ENCODE measurements at places on chromosomes 2 and 18. TPM values are rescaled to one million over a fixed set of nuclear protein-coding genes. Genes with fewer than 3 reads are reported as not detected.

Gene IL1RL2
- not detected for total RNA-seq

Gene LIMS2
- total RNA-seq = 4.9 TPM

Gene WDSUB1
- total RNA-seq = 8.0 TPM

Gene IL1R2
- total RNA-seq = not detected

Gene KLHL29
- 4.3 TPM for total RNA-seq

Gene RUFY4
- not detected for total RNA-seq

Gene SP140
- total RNA-seq = 1.7 TPM

Gene PID1
- 3.3 TPM for total RNA-seq

GRCh38 chr2:227617316-227618230 is at the start of gene SCYGR4:
Gene SCYGR4 (plus strand): TSS chr2:227617498. CDS start chr2:227617498, 0 bp downstream.
- DNase-seq = no peak

DNA sequence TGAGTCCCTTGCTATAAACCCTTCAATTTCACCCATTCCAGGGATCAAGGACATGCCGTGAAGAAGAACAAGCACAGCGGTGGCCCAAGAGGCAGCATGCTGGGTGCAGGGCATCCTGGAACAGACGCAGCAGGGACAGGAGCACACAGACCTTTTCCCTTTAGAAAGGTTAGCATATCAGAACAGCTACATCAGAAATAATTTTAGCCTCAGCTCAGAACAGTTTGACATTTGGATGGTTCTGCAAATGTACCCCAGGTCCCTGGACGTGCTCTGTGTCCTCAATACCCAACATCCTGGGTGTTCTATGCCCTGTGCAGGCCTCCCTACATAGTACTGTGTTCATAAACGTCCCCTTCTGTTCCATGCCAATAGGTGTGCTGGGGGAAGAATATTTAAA is 80.4 kb downstream of the MYOM1 start:
- DNase-seq = no peak

DNA sequence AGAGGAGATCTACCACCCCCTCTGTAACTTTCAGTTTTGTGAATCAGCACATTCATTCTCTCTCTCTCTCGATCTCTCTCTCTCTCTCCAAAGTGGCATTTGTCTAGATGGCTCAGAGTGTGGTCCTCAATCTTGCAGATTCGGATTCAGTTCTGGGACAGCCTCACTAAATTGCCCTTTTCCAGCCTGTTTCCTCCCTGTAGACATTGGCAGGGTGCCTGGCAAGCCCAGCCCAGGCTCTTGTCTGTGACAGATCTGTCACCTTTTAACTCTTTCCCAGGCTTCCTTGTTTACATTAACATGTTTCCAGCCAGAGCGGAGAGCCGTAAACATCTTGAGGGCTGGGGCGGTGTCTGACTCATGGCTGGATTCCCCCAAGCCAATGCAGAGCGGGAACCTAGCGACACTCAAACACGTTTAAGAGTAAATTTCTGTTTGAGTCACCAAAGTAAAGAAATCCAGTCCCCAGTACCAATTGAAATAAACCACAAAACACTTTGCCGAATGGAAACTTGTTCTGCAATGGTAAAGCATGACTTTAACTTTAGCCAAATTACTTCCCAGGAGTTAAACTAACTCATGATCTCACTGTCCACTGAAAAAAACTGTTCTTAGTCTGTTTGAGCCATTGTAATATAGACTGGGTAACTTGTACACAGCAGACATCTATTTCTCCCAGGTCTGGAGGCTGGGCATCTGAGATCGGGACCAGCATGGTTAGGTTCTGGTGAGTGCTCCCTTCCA is 6.6 kb upstream of the CYP27C1 start:
- no peak for DNase-seq

DNA sequence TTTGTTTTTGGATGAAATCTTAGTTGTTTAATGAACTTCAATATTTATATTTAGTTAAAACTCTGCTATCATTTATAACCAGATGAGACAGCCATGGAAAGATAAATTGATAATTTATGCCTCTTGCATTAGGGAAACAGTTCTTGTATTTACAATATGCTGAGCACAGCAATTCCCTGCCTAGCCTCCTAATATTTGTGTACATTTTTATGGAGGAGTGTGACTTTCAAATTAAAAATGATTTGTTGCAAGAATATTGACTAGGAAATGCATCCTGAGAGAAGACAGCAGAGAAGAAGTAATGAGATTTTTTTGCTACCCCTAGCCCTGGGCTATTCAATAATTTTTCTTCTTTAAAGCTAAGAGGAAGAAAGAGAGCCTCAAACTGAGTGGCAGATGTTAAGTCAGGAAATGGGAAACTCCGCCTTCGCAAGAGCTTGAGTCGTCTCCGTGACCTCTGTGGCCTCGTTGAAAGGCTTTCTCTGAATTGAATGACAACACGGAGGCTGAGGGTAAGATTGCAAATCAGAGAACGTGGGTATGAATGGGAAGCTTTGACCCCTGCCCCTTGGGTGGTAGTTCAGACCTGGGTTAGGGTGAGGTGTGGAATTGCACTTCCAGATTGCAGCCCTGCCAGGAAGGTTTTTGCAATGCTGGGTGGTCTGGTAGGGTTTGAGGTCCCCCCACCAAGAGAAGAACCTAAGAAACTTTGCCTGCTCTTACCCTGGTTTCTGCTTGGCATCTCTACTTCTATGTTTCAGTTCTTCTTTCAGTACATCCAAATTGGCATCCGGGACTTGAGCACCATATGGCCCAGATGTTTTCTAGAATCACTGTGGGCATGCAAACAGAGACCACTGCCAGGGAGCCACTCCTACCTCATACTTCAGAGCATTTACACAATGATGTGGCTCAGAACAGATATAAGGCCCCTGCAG is 210.3 kb upstream of the RBMS1 start:
- no peak for DNase-seq

- no peak for DNase-seq
These were observed 479.4 kb upstream of the ZEB2 start for GRCh38 chr2:144999071-144999875.

GRCh38 chr18:24274837-24275236 is 122.8 kb downstream of the OSBPL1A start:
- DNase-seq = no peak

DNA sequence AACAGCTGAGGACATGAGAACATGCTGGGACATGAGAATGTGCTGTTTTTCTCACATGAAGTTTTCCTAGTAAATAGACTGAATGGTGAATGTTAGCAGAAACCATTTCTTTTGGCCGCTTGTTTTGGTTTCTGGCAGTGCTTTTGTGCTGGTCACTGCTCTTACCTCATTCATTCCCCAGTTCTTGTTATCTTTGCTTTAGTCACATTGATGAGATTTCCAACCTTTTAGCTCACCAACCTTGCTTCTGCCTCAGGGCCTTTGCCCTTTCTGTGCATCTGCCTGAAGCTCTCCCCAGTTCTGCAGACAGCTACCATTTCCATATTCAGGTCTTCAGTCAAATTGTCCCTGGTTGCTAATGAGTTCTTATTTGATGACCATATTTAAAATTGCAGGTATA is 91.6 kb downstream of the PTPRM start:
- no peak for DNase-seq

DNA sequence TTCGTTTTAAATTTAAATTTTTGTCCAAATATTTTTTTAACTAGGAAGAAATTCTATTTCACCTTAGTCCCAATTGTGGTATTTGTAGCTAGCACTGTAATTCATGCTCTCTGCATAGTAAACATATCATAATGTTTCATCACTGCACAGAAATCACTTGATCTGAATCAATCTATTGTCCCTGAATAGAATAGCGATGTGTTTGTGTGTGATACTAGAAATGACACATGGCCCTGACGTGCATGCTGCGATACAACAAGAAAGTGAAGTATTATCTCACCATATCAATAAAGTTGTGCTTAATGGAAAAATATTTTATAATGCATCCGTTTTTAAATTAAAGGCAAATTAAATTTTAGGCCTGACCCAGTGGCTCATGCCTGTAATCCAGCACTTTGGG is 10.0 kb downstream of the TTL start:
- DNase-seq = no peak

DNA sequence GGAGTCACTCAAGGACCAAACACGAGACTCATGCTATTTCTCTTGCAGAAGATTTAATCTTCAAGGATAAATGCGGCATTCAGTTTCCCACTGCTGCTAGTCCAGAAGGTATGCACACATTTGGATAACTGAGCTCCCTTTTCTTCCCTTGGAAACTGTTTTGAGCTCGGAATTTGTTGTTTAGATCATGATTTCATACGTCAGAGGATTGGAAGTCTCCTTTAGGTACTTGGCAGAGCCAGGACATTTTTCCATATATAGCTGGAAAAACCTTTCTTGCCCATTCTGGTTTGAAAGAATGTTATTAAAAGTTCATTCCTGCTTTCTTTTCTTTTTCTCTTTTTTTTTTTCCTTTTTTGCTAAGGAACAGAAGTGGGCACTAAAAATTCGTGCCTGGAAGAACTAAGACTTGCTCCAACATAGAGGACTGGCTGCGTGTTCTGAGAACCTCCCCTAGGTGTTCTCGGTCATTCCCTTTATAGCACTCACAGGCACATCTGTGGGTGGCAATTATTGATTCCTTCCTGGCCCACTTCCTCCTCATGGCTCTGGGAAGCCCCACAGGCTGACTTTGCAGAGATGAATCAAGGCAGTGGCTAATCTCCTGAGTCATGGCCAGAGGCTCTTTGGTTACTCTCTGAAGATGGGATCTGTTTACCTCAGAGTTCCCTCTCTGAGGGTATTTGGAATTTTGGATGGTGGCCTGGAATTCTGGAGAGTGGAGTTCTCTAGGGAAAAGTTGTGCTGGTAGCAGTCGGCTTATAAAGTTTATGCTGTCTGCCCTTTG is 104.8 kb downstream of the PLCL1 start:
- DNase-seq = no peak

DNA sequence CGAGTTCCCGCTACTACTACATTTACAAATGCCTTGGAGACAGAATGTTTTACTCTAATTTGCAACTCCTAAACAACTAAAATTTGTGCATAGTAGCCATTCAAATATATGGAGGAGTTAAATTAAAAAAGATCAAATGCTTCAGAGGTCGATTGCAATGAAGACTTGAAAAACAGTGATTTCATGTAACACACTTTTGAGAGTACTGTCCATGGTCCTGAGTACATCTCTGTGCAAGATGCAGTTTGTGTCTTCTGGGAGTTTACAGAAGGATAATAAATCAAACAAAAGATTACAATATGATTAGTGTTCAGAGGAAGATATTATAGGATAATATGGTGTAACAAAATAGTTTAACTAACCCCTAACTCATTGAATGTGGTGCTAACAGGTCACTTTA is 894.7 kb downstream of the TMEM182 start:
- no peak for DNase-seq
